CD4-positive, alpha-beta T cell treated with Interleukin-1 beta for 1 hour (primary cell): ENCODE measurements at places on chromosomes 2 and 18.

GRCh38 chr2:236841389-236841788 lies 244.3 kb upstream of the COPS8 start:
- no peak for DNase-seq

DNA sequence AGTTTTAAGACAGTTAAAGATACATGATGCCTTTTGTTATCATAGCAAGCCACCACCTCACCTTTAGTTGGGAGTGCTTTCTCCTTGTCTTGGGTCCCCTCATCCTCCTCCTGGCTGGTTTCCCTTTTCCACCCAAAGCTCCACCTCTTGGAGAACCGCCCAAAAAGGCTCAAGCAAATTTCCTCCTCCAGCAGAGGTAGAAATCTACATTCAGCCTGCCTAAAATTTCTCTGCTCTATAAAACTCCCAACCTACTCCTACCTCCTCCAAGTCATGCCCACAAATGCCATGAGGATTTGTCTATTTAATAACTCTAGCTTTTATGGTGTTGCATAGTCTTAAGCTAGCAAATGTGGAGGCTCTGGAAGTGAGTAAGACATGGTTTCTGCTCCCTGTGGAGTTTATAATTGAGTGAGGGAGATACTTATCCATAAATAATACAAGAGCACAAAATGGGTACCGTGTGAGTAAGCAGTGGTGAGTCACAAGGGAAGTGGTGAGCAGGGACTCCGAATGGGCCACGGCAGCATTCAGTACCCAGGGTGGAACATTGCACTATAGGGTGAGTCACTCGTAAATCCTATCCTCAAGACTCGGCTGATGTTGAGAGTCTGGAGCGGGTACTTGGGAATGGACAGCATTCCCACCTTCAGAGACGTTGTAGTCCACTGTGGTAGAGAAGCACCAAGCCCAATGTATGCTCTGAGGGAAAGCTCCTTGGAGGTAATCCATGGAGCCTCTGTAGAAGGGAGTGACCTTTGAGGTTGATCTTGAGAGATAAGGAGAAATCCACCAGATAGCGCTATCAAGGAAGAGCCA lies 146.3 kb downstream of the RTN4 start:
- DNase-seq, result peak; percentile 27

DNA sequence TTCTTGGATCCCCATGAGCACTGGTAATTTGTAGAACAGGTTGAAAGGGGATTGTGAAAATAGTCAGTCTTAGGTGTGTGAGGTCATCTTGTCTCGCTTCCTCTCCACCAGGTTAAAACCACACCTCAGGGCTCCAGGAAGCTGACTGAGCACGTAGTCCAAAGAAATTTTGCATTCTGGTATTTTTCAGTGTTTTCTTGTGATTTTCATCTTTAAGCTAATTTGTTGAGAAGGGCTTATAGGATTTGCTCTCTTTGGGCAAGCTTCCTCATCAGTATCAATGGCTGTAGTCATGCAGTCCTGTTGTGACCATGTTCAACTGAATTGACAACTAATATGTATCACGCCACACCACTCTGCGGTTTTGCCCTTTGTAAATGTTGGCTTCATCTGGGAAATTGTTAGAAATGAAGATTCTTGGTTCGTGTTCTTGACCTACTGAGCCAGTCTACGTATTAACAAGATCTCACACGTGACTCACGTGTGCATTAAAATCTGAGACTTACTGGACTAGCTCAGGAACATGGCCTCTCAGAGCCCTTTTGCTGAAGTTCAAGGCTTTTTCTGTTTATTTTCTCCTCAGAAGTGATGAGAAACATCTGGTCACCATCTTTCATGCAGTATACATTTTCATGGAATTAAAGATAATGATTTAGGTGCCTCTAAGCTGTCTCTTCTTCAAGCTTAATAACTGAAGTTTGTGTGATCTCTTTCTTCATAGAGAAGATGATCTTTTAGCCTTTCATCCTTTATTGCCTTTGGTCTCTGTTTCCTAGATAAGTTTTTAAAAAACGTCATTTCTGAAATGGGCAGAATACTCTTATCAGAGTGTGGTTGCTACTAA lies 32.8 kb downstream of the FMNL2 start:
- no peak for DNase-seq

- no peak for DNase-seq
These were observed 252.7 kb downstream of the ZEB2 start for GRCh38 chr2:144267239-144267638.

GRCh38 chr2:206260188-206261012 lies 14.1 kb upstream of the ZDBF2 start:
- DNase-seq, result no peak

DNA sequence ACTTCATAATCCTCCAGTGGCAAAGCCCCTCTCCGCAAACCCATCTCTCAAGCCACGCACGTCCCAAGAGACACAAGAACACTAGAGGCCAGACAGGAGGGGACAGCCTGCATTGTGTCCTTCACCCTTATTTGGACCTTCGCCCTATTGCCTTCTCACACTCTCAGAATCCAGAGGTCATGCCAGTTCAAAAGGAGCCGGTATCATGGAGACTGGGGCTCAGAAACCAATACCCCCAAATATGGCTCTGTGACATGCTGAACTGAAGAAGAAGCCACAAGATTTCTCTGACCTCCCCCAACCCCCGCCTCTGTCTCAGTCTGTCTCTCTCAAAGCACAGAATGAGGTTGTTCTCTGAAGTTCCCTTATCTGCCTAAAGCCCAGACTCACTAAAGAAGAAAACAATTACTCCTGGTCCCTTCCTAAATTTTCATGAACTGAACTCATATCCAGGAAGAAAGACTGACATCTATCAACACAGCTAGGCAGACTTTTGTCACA lies 19.2 kb upstream of the SPATA3 start:
- DNase-seq, result no peak

DNA sequence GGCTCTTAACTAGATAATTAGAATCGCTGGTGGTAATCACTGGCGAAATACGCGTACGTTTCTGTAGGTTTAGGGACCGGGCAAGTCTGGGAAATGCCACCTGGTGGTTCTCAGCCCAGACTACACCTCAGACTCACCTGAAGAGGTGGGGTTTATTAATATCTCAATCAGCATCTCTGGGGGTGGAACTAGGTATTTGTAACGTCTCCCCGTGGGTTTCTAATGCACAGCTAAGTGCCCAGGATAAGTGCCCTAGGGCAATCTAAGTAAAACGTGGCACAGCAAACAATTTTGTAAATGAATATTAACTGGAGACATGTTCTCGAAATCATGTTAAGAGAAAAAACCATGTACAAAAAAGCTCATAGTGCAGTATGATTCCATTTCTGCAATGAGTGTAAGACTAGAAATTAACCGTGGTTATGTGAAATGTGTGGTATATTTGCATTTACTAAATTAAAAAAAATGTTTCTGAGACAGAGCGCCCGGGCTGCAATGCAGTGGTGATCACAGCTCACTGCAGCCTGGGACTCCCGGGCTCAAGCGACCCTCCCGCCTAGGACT lies 760 bp upstream of the CNOT11 start:
- peak; percentile 30 for DNase-seq

DNA sequence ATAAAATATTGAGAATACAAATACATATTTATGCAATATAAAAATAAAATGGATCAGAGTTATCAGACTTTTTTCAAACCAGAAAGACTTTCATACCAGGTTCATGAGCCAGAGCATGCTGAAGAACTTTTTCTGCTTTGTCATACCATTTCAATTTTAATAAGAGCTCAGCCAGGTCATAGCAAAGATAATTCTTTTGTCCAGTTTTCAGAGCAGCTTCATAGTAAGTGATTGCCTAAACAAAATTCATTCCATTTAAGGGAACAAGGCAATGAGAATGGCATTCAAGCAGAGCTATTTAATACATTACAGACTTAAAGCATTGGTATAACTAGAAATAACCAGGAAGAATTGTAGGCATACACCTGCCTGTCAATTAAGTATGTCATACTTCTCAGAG lies 42.3 kb downstream of the TTC21B start:
- DNase-seq, result no peak

DNA sequence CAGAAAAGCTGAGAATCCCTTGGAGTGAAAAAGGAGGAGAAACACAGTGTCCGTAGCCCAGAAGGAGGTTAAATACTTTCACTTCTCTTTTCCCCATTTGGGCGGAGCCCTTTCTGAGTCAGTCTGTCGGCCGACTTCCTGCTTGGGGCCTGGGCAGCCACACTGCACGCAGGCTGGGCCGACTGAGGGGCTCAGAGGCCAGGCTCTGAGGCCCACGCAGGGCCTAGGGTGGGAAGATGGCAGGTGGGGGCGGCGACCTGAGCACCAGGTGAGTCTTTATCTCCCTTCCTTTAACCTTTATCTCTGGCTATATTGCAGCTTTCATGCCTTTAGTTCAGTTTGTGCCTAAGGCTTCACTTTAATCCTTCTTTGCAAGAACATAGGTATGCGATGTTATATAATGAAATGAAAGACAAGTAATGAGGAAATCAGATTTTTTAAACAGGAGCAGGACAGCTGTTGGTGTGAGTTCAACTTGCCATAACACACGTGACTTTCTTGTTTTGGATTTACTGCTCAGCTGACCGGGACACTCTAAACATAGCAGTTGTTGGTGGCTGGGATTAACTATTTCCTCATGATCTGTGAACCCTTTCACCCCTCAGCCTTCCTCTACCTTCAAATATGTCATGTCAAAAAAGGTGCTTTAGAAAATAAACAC lies at the start of gene SP100:
Gene SP100, plus strand, starts transcription at position 141 of the 661 bp plus-strand sequence. Its CDS starts 96 bp downstream, at position 237.
- peak; percentile 86 for DNase-seq

GRCh38 chr18:72700961-72701710 lies 157.0 kb upstream of the CBLN2 start:
- DNase-seq, result no peak

- no peak for DNase-seq
These were observed 136.2 kb downstream of the DIS3L2 start for GRCh38 chr2:232097758-232098157.

DNA sequence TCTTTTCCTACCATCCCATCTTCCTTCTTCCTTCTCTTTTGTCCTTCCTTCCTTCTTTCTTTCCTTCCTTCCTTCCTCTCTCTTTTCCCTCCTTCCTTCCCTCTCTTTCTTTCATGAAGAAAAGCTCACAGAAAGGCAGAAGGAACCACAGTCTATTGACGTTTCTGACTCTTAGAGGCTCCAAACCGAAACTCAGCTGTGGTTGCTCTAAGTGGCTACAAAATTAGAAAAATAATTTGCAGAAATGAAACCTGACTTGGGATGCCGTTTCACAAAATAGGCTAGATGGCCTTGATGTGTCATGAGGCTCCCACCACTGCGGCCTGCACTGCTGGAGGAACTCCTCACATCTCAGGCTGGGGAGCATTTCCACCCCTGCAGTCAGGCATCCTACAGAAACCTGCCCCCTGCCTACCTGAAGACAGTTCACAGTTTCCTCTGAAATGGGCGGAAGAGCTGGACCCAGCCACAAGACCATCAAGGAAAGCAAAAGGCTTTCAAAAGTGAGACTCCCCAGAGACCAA lies 165.6 kb downstream of the SMAD7 start:
- peak; percentile 57 for DNase-seq

GRCh38 chr18:58201733-58202730 lies 158.0 kb downstream of the NEDD4L start:
- no peak for DNase-seq

GRCh38 chr2:69641887-69642708 lies 1.4 kb downstream of the AAK1 start:
- DNase-seq, result no peak

GRCh38 chr2:224190936-224191270 lies 151.8 kb upstream of the SERPINE2 start:
- DNase-seq, result no peak

- no peak for DNase-seq
These were observed 24.1 kb downstream of the GLI2 start for GRCh38 chr2:120759543-120760331.

- no peak for DNase-seq
These were observed 22.5 kb downstream of the UBR3 start for GRCh38 chr2:169849710-169850109.

DNA sequence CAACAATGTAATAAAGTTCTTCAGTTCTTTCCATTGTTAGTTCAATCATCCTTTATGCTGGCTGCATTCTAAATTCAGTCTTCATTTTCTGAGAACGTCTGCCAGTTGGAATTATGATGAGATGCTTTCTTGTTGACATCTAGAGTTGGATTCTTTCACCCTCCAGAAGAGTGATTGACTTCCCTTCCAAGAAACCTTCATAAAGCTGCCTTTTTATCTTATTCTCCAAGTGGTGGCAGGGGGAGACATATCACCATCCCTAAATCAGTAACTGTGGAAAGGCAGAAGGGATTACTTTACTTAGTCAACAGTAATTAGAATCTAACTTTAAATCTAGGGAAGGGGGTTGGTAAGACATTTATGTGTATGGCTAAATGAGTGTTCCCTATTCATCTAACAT lies 86.8 kb upstream of the GULP1 start:
- no peak for DNase-seq

DNA sequence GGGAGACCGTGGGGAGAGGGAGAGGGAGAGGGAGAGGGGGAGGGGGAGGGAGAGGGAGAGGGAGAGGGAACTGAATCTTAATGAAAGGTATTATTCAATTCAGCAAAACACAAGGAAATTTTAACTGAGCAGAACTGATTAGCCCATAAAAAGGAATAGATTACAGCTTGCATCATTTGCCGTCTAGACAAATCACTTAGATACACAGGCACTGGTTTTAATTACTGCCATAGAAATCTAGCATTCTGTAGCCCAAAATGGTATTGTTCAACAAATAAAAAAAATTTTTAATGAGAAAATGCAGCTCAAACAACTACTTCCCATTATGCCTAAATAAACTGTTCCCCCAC lies 7.9 kb upstream of the KCNF1 start:
- no peak for DNase-seq

- no peak for DNase-seq
These were observed 80.3 kb downstream of the NPAS2 start for GRCh38 chr2:100900156-100900795.

- no peak for DNase-seq
These were observed 155.9 kb upstream of the TPO start for GRCh38 chr2:1257334-1257733.

GRCh38 chr2:101961338-101962191 lies 30.2 kb upstream of the IL1R2 start:
- no peak for DNase-seq

GRCh38 chr2:130302164-130302886 lies 40.4 kb upstream of the IMP4 start:
- no peak for DNase-seq

DNA sequence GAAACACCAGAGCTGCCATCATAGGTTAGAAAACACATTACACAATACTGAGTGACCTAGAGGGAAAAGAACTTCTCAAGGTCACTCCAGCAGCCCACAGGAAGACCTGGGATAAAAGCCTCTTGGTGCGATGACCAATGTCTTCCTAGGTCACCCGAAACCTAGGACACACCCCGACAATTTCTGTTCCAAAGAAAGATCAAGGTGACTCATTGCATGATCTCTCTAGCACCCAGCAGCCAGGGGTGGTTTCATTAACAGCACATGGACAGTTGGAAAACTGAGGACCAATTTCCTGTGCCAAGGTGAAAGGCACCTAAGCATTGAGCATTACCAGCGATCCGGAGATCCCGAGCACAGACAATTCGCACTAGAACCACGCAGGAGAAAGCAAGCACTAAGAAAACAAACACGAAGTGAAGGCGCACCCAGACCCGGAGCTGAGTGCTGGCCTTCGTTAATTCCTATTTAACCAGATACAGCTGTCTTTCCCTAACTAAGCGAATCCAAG lies 1.5 kb downstream of the CACNB4 start:
- no peak for DNase-seq

- no peak for DNase-seq
These were observed 86.6 kb downstream of the CD8B2 start for GRCh38 chr2:106573773-106574172.

GRCh38 chr2:55111230-55111569 lies 60.9 kb upstream of the RTN4 start:
- DNase-seq, result no peak
